ENCODE measurements at places on chromosomes 6 and 20.
A peak's percentile ranks its signal among the peaks of the same experiment; 100 is the strongest.

DNA sequence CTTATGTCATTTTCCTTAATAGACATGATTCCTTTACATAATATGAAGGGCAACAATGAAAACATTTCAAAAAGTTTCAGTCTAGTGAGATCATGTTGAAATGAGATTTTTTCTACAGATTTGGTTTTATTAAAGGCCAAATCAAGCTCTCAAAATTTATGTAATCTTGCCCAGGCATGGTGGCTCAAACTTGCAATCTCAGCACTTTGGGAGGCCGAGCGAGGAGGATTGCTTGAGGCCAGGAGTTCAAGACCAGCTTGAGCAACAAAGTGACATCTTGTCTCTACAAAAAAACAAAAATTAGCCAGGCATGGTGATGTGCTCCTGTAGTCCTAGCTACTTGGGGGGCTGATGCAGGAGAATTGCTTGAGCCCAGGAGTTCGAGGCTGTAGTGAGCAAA, 50.8 kb downstream of the LRP11 start:
- DNase-seq = no peak

- no peak for DNase-seq
These were observed 2.9 kb downstream of the AVP start for GRCh38 chr20:3081641-3082040.

DNA sequence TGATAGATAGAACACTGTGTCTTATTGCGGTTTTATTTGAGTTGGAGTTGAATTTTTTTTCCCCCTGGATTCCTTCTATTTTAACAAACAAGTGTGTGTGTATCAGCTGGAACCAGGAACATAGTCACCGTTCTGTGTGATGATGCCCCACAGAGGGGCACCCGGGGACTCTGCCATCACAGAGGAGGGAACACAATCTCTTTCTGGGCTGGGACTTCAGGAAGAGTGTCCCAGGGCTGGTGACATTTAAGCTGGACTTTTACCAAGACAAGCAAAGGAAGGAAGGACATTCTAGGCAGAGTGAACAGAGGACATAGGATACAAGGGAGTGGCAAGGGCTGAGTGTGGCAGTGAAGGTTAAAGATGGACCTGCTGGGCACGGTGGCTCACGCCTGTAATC, 33.2 kb downstream of the TAF8 start:
- no peak for DNase-seq

- no peak for DNase-seq
These were observed 66.1 kb upstream of the CTNNBL1 start for GRCh38 chr20:37627767-37628130.

- DNase-seq = no peak
These were observed 173.0 kb downstream of the SOD2 start for GRCh38 chr6:159520002-159520401.

GRCh38 chr20:50336661-50337060, 146.0 kb downstream of the CEBPB start:
- DNase-seq = no peak

- no peak for DNase-seq
These were observed 1.8 kb downstream of the RPL10A start for GRCh38 chr6:35469751-35470662.

- DNase-seq = peak; percentile 41
These were observed 26.9 kb downstream of the SPATA2 start for GRCh38 chr20:49888212-49889000.

DNA sequence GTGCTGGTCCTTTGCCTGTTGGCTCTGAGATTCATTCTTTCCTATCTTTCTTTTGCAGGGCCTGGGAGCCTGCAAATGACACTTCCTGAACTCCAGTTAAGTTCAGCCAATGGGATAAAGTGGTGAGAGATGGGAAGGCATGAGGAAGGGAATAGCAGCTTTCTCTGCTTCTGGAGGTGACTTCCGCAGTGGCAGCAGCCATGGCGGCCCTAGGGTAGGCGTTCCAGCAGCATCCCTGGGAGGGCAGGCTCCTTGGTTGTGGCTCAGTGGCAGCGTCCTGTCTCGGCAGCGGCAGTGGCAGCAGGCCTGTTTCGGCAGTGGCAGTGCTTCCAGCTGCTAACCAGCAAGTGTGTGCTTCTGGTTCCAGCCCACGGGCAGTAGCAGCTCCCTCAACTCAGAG, 7.3 kb upstream of the MDFI start:
- DNase-seq = no peak

GRCh38 chr6:37785002-37785662, 34.4 kb upstream of the ZFAND3 start:
- DNase-seq = no peak

DNA sequence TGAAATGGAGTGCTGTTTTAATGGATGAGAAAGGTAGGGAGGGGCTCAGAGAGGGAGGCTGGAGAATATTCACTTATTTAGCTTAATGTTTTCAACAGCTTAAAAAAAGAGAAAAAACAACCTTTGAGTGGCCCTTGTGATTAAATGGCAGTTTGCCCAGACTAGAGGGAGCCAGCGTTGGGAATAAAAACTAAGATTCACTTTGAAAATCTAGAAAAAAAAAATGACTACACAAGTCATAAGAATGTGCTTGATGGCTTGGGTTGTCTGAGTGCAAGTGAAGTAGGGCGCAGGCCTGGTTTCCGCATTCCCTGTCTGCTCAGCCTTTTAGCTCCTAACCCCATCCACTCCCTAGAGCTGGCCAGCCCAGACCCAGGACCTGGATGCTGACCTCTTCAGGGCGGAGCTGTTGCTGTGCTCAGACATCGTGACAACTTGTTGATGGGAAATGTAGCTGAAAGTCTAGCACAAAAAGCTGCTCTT, 28.9 kb downstream of the UTRN start:
- no peak for DNase-seq

DNA sequence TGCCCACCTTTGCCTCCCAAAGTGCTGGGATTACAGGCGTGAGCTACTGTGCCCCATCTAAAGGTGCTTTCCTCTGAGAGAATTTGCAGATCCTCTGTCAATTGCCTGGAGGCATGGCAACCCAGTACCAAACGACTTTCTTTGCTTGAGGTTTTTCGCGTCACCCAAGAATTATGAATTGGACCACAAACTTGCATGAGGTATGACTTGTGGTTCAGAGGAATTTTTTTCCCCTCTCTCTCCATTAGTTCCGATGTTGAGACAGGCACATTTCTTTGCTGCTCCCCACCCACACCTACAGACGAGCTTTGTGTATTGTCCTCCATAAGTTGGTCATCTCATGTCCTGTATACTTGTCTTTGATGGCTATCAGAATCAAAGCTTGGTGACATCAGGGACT, 11.8 kb upstream of the SCAF8 start:
- no peak for DNase-seq

DNA sequence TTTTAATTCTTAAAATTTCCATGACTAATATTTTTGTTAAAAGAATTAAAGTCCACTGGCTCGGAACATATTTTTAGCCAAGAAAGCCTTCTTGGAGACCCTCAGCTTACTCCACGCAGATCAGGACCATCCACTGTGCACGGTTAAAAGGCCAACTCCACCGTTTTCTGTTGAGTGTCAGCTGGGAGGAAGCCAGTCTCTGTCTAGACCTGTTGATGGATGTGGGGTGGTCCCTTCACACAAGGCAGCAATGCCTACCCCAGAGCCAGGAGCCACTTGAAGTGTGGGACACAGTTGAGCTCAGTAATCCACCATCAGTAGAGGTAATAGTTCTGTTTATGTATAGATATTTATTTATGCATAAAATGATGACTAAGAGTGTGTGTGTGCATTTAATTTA, 19.9 kb upstream of the QKI start:
- DNase-seq = no peak

GRCh38 chr20:44690781-44691423, 24.3 kb upstream of the CCN5 start:
- DNase-seq = no peak

DNA sequence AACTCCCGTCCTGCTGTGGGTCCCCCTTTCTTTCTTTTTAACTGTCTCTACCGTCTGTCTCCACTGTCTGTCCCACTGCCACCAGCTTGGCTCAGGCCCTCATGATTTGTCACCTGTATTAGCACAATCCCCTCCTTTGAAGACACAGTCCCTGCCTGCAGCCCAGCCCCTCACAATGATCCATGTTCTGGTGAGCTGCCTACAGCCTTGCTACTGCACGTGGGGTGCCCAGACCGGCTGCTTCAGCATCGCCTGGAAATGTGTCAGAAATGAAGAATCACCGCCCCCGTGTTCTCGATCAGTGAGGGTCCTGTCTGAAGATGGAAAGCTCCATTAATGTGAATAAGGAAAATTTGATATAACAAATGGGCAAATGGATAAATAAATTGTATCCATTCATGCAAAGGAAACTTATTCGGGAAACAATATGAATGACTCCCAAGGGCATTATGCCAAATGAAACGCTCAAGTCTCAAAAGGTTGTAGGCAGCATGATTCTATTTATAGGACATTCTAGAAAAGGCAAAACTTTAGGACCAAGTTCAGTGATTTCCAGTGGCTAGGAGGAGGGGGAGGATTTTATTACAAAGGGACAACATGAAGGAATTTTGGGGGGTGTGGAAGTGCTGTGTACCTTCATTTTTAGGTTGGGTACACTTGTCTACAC, 59.4 kb upstream of the CD83 start:
- no peak for DNase-seq

GRCh38 chr6:139337830-139338229, 36.6 kb downstream of the CITED2 start:
- DNase-seq = no peak

DNA sequence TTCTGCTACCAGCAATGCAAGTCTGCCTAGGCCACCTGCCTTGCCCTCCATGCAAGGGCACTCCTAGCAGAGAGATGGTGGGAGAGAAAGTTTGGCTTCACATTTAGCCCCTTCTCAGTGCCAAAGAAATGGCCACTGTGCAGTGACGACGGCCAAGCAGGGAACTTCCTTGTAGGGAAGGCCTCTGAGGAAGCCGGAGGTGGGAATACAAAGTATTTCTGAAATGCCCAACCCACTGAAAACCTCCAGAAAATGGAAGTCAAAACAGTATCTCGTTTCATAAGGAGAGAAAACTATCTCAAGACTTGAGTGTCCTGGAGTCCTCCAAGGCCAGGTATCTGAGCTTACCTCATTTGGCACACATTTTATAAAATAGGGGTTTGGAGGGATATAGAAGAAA, 42.7 kb downstream of the JAG1 start:
- no peak for DNase-seq

DNA sequence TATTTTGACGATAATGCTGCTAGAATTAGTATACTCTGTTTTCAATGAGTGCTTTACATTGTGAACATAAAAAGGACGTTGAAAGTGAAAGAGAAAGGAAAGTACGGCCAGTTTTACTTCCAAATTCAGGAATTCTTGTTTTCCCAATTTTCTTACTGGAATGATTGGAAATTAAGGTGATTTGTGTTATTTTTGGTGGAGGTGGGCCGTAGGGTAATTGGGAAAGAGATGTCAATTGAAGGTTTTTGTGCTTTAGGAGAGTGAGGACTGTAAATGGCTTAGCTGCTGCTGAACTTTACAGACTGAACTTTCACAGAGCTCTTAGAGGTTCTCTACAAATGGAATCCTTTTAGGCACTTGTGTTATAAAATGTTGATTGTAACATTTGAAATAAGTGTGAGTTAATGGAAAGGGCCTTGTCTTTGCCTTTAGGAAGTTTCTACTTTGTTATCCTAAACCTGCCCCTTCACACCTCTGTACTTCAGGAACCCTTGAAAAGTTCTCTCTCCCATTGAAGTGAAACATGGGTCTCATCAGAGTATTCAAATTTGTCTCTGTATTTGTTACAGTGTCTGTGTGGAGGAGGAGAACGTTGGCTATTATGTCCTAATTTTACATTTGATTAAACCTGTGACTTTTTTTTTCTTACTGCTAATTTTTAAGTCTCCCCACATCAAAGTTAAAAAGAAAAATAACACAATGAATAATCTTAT, 256.4 kb downstream of the ARID1B start:
- no peak for DNase-seq

DNA sequence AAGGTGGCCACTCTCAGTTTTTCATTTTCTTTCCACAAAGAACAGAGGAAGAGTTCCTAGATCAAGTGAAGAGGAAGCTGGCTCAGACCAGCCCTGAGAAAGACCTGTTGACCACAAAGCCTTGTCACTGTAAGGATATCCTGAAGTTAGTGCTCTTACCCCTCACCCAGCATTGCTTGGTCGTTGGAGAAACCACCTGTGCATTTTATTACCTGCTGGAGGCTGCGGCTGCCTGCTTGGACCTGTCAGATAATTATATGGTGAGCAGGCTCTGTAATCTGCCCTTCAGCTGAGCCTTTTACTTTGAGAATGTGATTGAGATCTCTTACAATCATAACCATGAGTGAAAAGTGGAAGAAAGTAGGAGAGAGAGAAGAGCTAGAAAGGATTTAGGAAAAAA, 21.9 kb downstream of the TREML1 start:
- DNase-seq = no peak

DNA sequence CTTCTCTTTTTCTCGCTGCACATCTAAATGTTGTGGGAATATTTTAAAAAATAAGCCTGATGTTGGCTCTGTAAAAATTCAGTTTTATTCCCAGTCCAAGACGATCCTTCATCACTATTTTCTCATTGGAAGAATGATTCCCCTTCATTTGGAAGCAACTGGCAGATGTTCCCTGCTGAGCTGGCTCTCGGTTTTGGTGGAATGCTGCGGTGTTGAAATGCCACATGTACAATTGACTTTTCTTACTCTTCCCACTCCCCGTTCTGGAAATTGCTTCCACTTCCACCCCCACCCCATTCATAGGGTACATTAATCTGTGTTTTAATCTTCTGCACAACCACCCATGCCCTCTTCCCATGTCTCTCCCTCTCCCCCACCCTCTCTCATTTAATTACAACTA, 496.3 kb upstream of the MAP3K7 start:
- no peak for DNase-seq

DNA sequence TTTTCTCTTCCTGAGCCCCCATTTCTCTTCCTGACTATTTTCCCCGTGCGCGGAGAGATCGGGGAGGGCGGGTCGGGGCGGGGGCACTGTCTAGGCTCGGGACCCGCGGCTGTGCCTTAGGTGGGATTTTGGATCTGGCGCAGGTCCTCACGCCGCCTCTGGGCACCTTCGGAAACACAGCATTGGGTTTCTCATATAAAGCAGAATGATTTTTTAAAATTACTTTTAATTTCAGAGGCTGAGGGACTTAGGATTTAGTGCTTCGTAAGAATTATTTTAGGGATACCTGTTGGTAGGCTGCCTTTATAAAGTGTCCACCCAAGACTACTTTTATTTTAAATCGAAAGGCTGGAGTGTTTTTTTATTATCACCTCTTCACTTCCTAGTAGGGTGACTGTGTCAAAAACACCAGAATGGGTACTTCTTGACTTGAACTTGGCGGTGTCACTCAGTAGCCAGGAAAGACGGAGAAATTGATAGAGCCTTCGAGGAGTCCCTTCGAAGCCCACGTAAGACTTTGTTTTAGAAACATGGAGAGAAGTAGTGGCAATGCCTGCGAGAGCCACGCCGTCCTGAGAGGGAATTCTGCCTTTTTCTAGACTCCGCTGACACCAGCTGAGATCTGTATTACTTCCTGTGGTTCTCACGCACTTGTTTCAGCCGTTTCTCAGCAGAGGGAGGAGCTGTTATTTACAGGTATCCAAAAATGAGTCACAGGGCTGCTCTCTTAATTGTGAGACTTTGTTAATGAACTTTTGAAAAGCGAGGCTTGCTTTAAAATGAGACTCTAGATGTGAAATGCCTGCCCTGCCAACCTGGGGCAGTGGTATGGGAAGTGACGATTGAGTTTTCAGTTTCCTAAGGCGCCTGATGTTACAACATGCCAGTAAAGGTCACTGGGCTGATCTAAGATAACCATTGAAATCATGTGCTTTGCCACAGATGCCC, 667 bp downstream of the STX11 start:
- peak; percentile 17 for DNase-seq

- no peak for DNase-seq
These were observed 72.9 kb downstream of the RFX6 start for GRCh38 chr6:116949964-116950363.

- DNase-seq = no peak
These were observed 50.6 kb downstream of the SLC22A3 start for GRCh38 chr6:160398674-160399271.

- DNase-seq = no peak
These were observed 286.2 kb downstream of the FARS2 start for GRCh38 chr6:5547556-5547955.
